Esophagus (tissue), 2 donors: ENCODE measurements at places on chromosomes 3 and 15. TPM values are rescaled to one million over a fixed set of nuclear protein-coding genes. Genes with fewer than 3 reads are reported as not detected.

Gene ACTRT3
- 1.1 TPM for polyA plus RNA-seq

Gene CRABP1
- polyA plus RNA-seq, result not detected

Gene MELTF
- 3.0 TPM for polyA plus RNA-seq

Gene ZBBX
- not detected for polyA plus RNA-seq

Gene CD96
- 0.94 TPM for polyA plus RNA-seq

Gene SLC28A2
- polyA plus RNA-seq, result not detected

Gene DYNLT2B
- polyA plus RNA-seq, result 23.3 TPM

Gene POPDC2
- 1.4 TPM for polyA plus RNA-seq

Gene IRAK2
- polyA plus RNA-seq, result 7.1 TPM

Gene CAV3
- polyA plus RNA-seq, result 0.04 TPM

Gene MYL3
- 0.67 TPM for polyA plus RNA-seq

Gene MAGI1
- 6.0 TPM for polyA plus RNA-seq

Gene TRNT1
- 8.8 TPM for polyA plus RNA-seq

Gene ANKRD28
- polyA plus RNA-seq, result 9.2 TPM

Gene BLM
- polyA plus RNA-seq, result 2.3 TPM

Gene GRAMD2A
- 1.1 TPM for polyA plus RNA-seq

Gene LYZL4
- polyA plus RNA-seq, result not detected

Gene PYDC2
- not detected for polyA plus RNA-seq

Gene NAALADL2
- 0.54 TPM for polyA plus RNA-seq

Gene MESP2
- 0.75 TPM for polyA plus RNA-seq

Gene CLK3
- 50.7 TPM for polyA plus RNA-seq

Gene ZBTB20
- polyA plus RNA-seq, result 1.3 TPM

Gene IL17RE
- 9.2 TPM for polyA plus RNA-seq

Gene ADGRG7
- not detected for polyA plus RNA-seq

Gene EXD1
- polyA plus RNA-seq, result not detected

Gene SLC6A20
- not detected for polyA plus RNA-seq

Gene CSPG4
- 4.0 TPM for polyA plus RNA-seq

Gene SPINK8
- 1.2 TPM for polyA plus RNA-seq

Gene PRSS50
- polyA plus RNA-seq, result 0.06 TPM

Gene GP9
- polyA plus RNA-seq, result not detected

Gene CAMK2N2
- 0.12 TPM for polyA plus RNA-seq

Gene BHLHE40
- polyA plus RNA-seq, result 84.0 TPM

Gene CEP19
- polyA plus RNA-seq, result 0.47 TPM
